SHP77 (cell line): ENCODE measurements at places on chromosomes 1 and 21.

DNA sequence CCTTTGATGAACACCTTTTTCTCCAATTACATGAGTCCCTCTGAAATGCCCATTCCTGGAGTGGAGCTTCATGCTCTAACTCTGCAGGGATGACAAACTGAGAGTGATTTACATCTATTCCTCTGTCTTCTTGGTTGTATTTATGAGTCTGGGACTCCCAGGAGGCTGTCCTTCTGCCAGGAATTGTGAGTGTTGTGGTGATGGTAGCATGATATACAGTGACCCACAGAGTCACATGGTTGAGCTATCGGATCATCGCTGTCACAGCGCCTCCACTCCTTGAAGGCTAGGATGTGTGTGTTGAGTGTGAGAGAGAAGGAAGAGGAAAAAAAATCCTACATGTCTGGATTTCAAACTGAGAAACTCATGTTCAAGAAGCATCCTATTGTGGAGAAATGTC, 163.4 kb upstream of the CACNA1E start:
- DNase-seq: no peak

GRCh38 chr21:43936247-43936967, 71.4 kb downstream of the AGPAT3 start:
- peak; percentile 45 for DNase-seq

DNA sequence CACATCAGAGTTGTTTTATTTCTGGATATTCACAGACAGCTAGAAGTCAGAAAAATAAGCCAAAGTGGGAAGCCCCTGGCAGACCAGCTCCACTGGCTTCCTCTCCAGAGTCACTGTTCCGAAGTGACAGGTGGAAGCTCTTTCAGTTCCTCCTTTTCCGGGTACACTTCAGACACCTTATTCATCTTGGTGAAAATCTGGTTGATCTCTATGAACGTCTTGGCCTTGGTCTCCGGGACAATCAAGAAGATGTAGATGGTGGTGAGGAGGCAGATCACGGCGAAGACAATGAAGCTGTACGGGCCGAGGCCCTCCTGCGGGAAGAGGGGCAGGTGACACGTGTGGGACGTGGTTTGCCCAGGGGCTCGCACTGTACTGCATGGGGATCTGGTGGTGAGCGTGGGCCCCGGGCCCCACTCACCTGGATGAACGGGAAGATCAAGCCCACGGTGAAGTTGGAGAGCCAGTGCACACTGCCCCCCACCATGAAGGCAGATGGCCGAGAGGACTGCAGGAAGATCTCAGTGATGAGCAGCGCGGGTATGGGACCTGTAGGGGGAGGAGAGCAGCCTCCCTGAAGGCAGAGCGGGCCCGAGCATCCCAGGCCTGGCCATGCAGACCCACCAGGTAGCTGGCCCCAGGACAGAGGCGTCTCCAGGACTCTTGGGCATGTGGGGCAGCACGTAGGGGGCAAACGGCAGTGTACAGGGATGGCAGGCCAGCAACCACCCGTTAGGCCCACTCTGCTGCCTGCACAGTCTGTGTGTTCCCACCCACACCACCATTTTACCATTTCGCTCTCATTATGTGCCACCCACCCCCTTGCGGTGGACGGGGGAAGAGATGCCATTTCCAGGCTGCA, 11.5 kb upstream of the SLC2A7 start:
- DNase-seq: no peak

DNA sequence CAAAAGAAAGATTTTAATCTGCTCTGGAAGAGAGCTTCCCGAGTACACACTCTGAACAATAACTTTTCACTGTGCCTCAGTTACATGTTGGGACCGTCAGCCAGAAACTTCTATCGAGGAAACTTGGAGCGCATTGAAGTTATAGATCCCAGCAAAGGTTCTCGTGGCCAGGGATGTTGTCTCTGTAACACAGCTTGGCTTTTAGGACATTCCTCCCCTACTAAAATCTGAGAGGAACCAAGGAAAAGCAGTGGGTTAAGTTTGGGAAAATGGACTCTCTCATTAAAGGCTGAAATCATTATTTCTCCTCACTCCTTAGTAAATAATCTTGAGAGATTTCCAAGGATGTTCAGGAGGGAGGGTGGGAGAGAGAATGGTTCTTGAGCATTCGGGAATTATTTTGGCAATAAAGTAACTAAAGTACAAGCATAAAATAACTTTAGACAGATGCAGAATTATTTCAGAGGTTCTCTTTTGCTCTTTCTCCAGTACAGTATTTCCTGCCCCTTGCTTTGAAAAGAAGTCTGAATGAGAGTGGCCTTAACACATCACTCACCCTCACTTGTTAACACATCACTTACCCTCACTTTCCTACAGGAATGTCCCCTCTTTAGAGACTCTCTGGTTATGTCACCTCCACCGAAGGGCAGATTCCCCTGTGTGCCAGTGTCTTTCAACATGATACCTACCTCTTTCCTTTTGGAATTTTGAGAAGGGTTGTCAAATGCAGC, 1.8 kb upstream of the NFIA start:
- no peak for DNase-seq
